ENCODE measurements at places on chromosomes 2 and 18.
A peak's percentile ranks its signal among the peaks of the same experiment; 100 is the strongest.

- no peak for DNase-seq
These were observed 244.2 kb downstream of the EXOC6B start for GRCh38 chr2:72581560-72582181.

DNA sequence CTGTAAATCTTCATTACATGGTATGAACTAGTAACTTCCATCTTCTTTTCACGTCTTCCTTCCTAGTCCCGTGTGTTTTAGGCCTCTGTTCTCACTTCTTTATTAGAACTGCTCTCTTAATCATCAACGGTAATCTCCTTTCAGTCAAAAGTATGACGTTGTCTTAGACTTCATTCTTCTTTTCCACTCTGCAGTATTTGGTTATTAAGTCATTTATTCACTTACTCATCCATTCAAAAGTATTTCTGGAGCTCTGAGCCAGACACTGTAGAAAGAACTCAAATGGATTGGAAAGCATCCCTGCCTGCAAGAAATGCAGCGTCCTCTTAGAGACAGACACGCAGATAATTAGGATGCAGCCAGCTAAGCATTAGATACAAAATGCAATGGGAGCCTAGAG lies 494.6 kb upstream of the NRP2 start:
- DNase-seq, result peak; percentile 33

GRCh38 chr2:102489646-102490045 lies 16.6 kb downstream of the SLC9A4 start:
- DNase-seq, result no peak

DNA sequence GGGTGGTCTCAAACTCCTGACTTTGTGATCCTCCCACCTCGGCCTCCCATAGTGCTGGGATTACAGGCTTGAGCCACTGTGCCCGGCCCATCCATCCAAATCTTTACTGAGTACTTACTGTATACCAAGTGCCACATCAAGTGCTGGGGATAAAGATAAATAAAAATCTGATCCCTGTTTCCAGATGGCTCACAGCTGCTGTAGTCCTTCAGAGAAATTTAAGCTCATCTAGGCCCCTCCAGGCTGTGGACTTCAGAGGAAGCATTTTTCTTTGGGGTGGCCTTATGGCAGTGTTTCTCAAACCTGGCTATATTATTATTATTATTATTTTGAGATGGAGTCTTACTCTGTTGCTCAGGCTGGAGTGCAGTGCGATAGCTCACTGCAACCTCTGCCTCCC lies 33.7 kb upstream of the GTF2A1L start:
- DNase-seq, result no peak

DNA sequence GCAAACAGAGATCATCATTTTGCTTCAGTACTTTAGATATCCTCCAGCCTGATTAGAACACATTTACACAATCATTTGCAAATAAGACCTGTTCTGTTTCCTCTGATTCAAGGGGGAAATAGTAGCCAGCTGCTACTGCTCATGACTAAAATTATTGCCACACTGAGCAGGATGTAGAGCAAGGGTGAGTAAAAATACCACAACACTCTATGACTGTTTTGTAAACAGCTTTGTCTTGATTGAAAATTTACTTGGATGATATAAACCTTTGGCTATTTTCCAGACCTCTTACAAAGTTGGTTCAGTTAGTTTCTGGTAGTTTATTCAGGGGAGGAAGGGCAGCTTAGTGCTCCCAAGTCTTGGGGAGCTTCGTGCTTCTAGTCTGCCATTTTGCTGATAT lies 286.4 kb upstream of the CNTNAP5 start:
- peak; percentile 2 for DNase-seq

- no peak for DNase-seq
These were observed 669.4 kb upstream of the PKDCC start for GRCh38 chr2:41378420-41378819.

GRCh38 chr2:176727696-176728095 lies 458.5 kb downstream of the MTX2 start:
- DNase-seq, result no peak

DNA sequence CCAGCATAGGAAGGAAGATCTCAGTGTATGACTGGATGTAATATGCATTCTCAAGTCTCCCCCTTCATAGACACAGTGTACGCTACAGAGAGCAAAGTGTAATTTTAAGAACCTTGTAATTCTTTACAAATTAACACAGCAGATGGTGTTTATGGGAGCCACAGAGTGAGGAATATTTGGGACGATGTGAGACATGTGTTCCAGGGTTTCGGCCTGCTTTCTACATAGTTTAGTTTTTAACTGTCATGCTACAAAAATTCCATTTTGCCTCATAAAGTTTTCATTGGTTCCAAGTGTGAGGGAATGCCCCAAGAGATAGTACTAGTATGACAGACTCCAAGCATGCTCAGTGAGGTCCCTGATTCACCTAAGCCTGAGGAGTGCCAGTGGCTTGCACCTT lies 76.2 kb upstream of the LRRTM1 start:
- DNase-seq, result no peak

DNA sequence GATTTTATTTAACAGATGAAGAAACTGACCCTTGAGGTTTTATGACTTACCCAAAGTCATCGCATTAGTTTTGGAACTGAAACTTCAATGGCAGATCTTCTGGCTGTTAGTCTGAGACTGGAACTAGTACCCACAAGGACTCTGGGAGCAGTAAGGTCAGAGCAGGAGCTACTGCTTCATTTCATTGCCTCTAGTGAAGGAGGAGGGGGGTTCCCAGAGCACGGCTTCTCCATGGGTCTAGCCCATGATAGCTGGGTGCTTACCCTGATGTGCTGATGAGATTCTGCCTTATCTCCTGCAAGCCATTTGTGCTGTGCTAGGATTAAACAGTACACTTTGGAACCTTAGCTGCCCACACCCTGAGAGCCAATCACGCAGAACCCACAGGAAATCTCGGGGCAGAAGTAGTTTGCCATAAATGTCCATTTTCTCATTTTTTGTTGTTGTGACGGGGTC lies 5.4 kb upstream of the RNASEH1 start:
- no peak for DNase-seq

DNA sequence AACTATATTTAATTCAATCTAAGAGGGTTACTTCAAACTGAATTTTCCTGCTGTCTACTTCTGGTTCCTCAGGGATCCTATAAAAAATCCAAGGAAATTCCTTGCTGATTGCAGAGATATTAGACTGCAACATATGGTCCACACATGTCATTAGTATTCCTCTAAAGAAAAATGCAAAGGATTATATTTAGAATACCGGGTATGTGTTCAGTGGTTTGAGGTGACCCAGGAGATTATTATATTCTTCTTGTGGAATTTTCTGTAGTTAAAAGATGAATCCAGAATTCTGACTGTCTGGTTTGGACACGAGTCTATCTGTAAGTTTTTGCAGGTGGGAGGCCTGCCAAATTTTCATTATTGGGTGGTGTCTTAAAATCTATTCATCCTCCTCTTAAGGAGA lies 18.2 kb downstream of the HOXD1 start:
- peak; percentile 63 for DNase-seq

DNA sequence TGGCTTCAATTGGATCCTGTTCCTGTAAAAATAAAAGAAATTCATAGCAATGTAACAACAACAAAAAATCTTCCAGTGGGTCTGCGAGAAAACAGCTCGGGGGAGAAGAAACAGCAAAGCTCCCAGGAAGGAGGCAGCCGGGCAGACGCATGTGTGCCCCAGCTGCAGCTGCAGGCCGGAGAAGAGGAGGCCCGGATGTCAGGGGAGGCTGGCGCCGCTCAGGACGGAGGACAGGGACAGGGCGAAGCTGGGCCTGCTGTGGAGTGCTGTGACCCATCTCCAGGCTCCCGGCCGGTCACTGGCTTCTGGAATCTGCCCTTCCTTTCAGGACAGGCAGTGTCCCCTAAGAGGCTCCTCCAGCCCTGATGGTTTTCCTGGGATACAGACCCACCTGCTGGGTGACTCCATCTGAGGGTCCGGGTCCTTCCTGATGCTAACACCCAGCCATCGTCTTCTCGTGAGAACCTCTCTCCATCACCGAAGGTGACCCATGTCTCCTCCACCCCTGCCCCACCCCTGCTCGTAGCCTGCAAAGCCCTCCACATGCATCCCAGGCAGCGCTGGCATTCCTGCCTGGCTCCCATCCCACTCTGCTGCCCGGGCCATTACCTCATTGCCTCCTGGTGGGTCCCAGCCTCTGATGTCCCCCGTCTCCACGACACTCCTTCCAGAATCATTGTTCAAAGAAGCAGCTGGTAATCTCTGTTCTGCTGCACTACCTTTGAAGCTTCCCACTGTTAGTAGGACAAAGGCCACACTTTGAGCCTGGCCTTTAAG lies 145.4 kb upstream of the TWIST2 start:
- DNase-seq, result no peak
